Ascending aorta (tissue), 2 donors: ENCODE measurements at places on chromosomes 2 and 18. TPM values are rescaled to one million over a fixed set of nuclear protein-coding genes. Genes with fewer than 3 reads are reported as not detected.
A peak's percentile ranks its signal among the peaks of the same experiment; 100 is the strongest.

DNA sequence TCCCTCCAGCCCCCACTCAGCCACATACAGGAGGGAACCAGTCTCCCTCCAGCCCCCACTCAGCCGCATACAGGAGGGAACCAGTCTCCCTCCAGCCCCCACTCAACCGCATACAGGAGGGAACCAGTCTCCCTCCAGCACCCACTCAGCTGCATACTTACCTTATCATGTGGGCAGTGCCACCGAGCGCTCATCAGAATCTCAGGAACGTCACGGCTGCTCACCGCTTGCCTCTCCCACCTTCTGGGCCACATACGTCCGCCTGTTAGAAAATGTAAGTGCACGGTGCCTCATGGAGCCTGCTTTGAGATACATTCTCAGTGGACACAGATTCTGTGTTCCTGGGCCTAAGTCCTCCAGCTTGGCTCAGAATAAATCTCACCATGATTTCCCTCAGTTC, 124.8 kb downstream of the PXDN start:
- no peak overlapping the region for H3K27ac ChIP-seq
- DNase-seq: no peak
- no peak overlapping the region for H3K4me3 ChIP-seq

GRCh38 chr2:141519906-141520305, 610.9 kb downstream of the LRP1B start:
- H3K27ac ChIP-seq: no peak overlapping the region
- no peaks in the 10 kb centered on the region for H3K4me1 ChIP-seq
- no peak for DNase-seq
- no peak overlapping the region for H3K4me3 ChIP-seq

GRCh38 chr2:43020990-43021669, 205.3 kb downstream of the ZFP36L2 start:
- no peak overlapping the region for H3K4me3 ChIP-seq
- H3K36me3 ChIP-seq: no peaks in the 10 kb centered on the region

SERPINB12 gene
- 0.32 TPM for total RNA-seq

GRCh38 chr2:27992787-27993401, 102.4 kb downstream of the BABAM2 start:
- H3K36me3 ChIP-seq: no peaks in the 10 kb centered on the region
- H3K27ac ChIP-seq: no peak overlapping the region
- no peak overlapping the region for H3K4me3 ChIP-seq
- no peaks in the 10 kb centered on the region for H3K27me3 ChIP-seq
- H3K4me1 ChIP-seq: no peaks in the 10 kb centered on the region

DNA sequence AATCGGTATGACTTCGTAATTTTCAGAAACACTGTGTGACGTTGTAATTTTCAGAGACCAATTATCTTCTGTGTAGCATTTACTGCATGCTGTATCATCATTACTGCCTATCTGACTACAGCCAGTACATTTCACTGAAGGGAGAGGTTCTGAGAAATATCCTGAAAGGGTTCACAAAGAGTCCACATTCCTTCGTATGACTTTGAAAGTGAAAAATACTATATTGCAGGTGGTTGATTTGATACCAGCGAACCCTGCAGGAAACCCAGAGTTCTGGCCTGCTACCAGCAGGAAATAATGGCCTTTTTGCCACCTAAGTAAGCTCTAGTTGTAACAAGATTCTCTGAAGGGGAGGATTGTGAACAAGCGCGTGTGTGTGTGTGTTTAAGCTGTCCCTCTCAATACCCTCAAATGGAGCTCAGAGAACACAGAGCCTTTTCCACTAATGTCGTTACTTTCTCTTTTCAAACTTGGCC, 155.5 kb downstream of the ARHGAP28 start:
- no peak overlapping the region for H3K27ac ChIP-seq
- H3K27me3 ChIP-seq: no peaks in the 10 kb centered on the region
- no peak overlapping the region for H3K4me3 ChIP-seq
- H3K36me3 ChIP-seq: no peaks in the 10 kb centered on the region
- H3K4me1 ChIP-seq: no peaks in the 10 kb centered on the region

GRCh38 chr2:109033171-109033570, 44.2 kb upstream of the EDAR start:
- no peak overlapping the region for H3K4me3 ChIP-seq
- DNase-seq: no peak
- no peaks in the 10 kb centered on the region for H3K27me3 ChIP-seq
- H3K4me1 ChIP-seq: no peaks in the 10 kb centered on the region
- H3K27ac ChIP-seq: no peak overlapping the region

GRCh38 chr2:211724933-211725332, 813.7 kb downstream of the ERBB4 start:
- H3K27me3 ChIP-seq: no peaks in the 10 kb centered on the region
- H3K4me3 ChIP-seq: no peak overlapping the region
- H3K36me3 ChIP-seq: peaks cover 6% of the 10 kb centered on the region

- no peaks in the 10 kb centered on the region for H3K36me3 ChIP-seq
- H3K27me3 ChIP-seq: no peaks in the 10 kb centered on the region
- no peak for DNase-seq
- H3K4me3 ChIP-seq: no peak overlapping the region
- no peaks in the 10 kb centered on the region for H3K4me1 ChIP-seq
Measured at GRCh38 chr2:12236136-12236844, 480.4 kb upstream of the TRIB2 start.

DNA sequence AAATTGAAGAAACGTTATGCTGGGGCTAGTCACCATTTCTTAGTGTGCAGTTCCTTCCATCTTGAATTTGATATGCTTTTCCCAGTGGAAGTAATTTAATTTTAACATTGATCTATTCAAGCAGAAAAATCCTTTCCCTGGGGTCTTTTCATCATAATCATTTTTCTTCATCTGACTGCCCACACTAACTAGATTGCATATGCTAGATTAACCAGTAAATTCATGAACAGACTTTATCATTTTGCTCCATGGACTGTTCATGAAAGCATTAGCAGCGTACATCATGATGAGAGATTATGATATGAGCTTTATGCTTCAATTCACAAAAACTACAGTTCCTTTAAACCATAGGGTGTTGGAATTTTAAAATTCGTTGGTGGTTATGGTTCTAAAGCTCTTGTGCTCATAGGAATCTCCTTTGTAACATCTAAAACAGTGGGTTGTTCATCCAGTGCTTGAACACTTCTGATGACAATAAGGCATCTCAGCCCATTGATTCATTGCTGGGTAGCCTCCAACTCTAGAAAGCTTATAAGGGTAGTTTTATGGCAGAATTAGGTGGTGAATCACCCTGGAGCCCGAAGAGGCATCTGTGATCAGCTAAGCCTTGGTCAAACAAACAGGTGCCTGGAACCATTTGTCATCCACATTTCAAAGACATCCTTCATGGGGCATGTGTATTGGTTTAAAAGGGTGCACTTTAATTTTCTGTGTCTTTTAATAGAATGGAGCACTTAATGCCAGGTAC, 77.2 kb upstream of the NDUFV2 start:
- H3K4me3 ChIP-seq: no peak overlapping the region
- H3K27me3 ChIP-seq: no peaks in the 10 kb centered on the region
- H3K27ac ChIP-seq: no peak overlapping the region
- no peak for DNase-seq
- no peaks in the 10 kb centered on the region for H3K4me1 ChIP-seq

GRCh38 chr2:217902379-217903141, 100.2 kb downstream of the TNS1 start:
- DNase-seq: peak; percentile 95
- H3K27me3 ChIP-seq: no peaks in the 10 kb centered on the region
- H3K36me3 ChIP-seq: peaks cover 67% of the 10 kb centered on the region
- H3K4me1 ChIP-seq: peaks cover 94% of the 10 kb centered on the region
- peak overlapping the region; percentile 48 for H3K4me3 ChIP-seq
- H3K27ac ChIP-seq: peak overlapping the region; percentile 100

GNLY gene
- total RNA-seq: not detected

- no peaks in the 10 kb centered on the region for H3K27me3 ChIP-seq
- no peak overlapping the region for H3K27ac ChIP-seq
- no peak for DNase-seq
- H3K4me1 ChIP-seq: no peaks in the 10 kb centered on the region
- H3K4me3 ChIP-seq: no peak overlapping the region
- H3K36me3 ChIP-seq: no peaks in the 10 kb centered on the region
Measured at GRCh38 chr2:126496493-126496892, 159.5 kb upstream of the GYPC start.

DNA sequence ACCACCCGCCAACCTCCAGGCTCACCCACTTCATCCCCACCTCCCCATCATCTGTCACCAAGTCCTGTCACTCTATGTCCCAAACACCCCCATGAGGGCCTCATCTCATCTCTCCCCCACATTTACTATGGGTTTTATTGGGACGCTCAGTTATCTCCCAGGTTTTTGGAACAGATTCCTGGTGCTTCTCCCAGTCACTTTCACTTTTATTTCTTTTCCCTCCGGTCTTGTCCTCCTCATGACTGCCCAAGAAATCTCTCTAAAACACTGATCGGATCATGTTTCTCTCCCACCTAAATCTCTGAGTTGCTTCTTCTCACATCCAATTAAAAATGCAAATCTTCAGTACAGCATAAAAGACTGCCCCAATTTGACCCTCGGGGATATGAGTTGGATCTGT, 273.1 kb downstream of the PHLPP1 start:
- H3K27ac ChIP-seq: no peak overlapping the region
- H3K4me3 ChIP-seq: no peak overlapping the region
- no peaks in the 10 kb centered on the region for H3K4me1 ChIP-seq
- DNase-seq: no peak
- H3K36me3 ChIP-seq: no peaks in the 10 kb centered on the region

DNA sequence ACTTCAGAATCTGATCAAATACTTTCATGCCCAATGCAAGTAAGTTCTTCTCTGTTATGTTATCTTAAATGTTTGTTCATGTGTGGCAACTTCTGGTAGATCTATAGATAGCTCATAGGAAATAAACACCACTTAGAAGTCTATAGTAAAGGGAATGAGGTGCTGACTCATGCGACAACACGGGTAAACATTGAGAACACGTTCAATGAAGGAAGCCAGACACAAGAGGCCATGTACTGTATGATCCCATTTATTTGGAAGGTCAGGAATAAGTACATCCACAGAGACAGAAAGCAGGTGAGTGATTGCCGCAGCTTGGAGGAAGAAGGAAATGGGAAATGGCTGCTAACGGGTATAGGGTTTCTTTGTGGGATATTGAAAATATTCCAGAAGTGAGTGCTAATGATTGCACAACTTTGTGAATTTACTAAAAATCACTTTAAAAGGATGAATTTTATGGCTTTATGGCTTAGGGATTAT, 95.4 kb downstream of the ITGB1BP1 start:
- H3K36me3 ChIP-seq: peaks cover 21% of the 10 kb centered on the region
- H3K4me1 ChIP-seq: peaks cover 9% of the 10 kb centered on the region
- no peak overlapping the region for H3K4me3 ChIP-seq
- no peak for DNase-seq
- H3K27ac ChIP-seq: no peak overlapping the region
